CD4-positive, alpha-beta T cell treated with Interferon alpha-2 for 1 hour (primary cell): ENCODE measurements at places on chromosomes 6 and 20.

- DNase-seq, result no peak
Measured at GRCh38 chr6:2843138-2843740, 1.6 kb upstream of the SERPINB1 start.

DNA sequence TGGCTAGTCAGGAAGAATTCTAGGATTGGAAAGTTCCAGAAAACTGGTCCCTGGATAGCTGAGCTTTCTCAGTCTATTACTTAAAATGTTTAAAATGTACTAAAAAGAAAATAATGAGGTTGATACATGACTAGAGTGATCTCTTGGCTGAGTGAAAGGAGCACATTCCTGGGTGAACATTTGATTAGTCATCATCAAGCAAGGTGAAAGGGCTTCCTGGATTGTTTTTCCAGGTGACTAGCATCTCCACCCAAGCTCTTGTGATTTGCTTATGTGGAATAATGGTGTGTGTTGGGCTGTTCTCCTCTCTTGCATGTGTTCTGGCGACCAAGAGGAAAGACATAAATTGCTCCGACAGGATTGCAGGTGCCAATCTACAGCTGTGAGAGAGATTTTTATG, 42.9 kb downstream of the PKIB start:
- no peak for DNase-seq

GRCh38 chr20:49808753-49809152, 3.9 kb upstream of the SLC9A8 start:
- DNase-seq, result no peak

DNA sequence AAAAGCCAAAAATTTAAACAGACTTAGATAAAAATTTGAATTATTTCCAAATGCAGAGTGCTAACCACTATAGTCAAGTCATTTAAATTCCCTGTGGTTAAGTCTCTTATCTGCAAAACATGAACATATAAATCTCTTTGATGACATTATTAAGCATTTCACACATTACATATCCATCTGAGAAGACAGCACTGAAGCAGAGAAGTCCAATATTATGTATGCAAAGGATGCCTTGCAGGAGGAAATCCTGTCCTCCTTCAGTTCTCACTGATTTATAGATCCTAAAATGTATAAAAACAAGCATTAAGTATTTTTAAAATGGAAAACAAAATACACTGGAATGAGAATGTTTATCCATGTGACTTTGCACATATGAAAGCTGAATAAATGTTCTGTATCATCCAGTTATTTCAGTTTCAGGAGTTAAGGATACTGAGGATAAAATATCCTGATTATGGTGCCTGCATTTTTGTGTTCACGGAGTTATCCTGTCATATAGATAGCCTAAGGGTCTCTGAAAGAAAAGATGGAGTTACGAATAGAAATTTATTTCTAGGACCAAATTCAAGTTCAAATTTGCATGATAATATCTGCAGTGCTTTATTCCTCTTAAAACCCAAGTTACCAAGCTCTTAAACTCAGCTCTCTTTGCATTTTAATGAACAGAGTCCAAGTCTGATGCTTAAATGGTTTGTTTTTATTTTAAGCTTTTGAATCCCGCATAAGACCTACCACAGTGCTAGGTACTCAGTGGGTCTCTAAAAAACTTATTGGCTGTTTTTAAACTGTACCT, 145.4 kb downstream of the PRKN start:
- DNase-seq, result no peak

- no peak for DNase-seq
Measured at GRCh38 chr6:169366258-169366901, 112.7 kb upstream of the THBS2 start.

DNA sequence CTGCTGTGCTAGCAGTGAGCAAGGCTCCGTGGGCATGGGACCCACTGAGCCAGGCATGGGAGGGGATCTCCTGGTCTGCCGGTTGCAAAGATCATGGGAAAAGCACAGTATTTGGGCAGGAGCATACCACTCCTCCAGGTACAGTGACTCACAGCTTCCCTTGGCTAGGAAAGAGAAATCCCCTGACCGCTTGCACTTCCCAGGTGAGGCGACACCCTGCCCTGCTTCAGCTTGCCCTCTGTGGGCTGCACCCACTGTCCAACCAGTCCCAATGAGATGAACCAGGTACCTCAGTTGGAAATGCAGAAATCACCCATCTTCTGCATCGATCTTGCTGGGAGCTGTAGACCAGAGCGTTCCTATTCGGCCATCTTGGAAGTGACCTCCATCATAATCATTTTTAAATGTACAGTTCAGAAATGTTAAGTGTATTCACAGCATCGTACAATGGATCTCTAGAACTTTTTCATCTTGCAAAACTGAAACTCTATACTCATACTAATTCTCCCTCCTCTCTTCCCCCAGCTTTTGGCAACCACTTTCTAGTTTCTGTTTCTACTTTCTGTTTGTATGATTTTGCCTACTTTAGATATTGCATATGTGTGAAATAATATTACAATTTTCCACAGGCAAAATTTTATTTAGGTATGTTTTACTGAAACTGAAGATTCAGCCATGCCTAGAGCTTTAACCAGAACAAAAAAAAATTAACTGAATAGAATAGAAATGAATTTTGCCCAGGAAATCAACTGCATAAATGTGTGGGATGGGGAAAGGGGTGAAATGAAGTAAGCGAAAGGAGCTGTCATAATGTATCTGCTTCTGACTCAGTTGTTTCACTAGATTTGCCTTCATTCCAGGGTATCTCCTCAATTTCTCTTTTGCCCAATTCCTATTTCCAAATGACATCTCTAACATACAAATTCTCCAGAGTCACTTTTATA, 100.0 kb downstream of the RWDD2A start:
- no peak for DNase-seq

DNA sequence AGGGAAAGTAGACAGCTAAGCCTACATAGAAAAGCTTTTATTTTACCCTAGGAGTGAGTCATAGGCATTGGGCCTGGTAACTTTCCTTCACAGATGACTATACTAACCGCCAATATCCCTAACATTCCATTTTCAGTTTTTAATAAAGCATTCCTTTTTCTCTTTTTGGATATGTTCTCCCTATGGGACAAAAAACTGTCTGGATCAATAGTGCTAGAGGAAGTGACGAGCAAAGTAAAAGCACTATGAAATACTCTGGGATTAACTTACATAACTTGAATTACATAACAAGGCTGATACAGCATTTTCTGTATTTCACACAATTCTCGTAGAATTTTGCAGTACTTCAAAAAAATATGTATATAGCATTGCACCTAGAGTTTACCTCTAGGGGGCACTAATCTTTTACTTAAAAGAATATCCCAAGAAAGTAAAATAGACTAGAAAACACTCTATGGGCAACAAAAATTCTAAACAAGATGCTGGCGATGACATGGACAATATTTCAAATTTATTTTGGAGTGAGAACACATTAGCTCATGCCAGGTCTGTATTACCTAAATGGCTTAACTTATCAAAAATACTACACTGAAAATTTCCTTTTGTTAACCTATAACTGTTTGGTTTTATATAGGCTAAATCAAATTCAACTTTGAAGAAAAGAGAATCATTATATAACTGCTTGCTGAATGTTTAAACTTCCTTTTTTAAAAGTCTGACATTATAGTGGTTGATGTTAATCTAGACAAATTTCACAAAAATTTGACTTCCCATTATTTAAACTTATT, 66.3 kb upstream of the DST start:
- peak; percentile 29 for DNase-seq

GRCh38 chr6:148835920-148836441, 89.2 kb downstream of the UST start:
- no peak for DNase-seq

- DNase-seq, result no peak
Measured at GRCh38 chr20:52859156-52859876, 112.8 kb upstream of the TSHZ2 start.

- no peak for DNase-seq
Measured at GRCh38 chr6:2695454-2696095, 55.1 kb downstream of the MYLK4 start.

DNA sequence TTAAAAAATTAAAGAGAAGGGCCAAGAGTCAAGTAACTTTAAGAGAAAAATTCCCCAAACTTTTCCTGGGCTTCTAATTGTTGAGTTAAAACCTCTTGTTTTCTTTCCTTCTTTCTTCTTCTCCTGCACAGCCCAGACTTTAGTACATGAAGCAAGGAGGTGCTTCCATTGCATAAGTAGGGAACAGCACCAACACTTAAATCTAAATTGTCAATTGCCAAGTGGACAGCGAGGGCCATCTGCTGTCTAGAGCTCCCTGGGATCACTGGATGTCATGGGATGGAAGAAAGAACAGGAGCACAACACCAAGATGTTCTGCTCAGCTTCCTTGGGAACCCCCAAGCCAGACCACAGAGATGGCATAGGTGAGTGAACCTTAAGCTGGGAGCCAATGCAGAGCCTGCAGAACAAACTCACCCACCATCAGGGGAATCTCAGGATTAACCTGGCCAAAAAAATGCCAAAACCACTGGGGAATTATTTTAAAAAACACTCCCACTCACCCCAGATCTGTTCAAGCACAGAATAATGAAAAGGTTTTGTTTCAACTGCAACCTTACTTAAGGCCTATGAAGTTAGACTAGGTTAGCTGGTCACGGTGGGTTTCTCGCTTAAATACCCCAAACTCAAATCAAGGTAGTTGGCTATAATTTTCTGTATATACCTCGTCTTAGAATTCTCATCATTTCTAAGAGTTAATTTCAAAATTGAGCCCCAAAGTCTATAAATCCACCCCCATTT, 67.8 kb downstream of the TNFRSF21 start:
- DNase-seq, result no peak

DNA sequence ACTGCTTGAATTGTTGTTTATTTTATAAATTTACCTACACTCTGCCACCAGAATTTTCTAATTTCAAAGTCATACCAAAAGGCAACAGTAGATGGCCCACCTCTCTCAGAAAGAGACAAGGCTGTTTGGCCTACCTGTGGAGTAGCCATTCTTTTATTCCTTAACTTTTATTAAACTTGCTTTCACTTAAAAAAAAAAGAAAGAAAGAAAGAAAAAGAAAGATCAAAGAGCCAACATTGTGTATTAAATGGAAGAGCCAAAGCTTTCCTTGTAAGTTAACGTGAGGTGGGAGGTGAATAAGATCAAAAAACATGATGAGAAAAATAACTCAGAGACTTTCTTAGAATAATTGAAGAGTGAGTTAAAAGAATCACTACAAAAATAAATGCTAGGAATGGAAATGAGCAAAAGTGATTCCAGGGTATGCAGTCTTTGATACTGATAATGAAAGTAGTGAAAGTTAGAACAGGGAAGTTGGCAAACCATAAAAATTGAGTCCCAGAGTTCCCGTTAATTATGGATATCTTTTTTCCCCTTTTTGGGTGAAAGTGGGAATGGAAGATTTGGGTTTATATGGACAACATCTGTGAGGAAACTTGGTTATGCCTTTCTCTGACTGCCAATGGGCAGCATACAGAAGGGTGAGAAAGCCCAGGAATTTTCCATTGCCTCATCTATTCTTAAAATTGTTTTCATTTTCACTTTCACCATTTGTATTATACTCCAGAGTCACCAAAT, 35.9 kb upstream of the MYB start:
- no peak for DNase-seq
